HS-27A (cell line): ENCODE measurements at places on chromosomes 5 and 9.

DNA sequence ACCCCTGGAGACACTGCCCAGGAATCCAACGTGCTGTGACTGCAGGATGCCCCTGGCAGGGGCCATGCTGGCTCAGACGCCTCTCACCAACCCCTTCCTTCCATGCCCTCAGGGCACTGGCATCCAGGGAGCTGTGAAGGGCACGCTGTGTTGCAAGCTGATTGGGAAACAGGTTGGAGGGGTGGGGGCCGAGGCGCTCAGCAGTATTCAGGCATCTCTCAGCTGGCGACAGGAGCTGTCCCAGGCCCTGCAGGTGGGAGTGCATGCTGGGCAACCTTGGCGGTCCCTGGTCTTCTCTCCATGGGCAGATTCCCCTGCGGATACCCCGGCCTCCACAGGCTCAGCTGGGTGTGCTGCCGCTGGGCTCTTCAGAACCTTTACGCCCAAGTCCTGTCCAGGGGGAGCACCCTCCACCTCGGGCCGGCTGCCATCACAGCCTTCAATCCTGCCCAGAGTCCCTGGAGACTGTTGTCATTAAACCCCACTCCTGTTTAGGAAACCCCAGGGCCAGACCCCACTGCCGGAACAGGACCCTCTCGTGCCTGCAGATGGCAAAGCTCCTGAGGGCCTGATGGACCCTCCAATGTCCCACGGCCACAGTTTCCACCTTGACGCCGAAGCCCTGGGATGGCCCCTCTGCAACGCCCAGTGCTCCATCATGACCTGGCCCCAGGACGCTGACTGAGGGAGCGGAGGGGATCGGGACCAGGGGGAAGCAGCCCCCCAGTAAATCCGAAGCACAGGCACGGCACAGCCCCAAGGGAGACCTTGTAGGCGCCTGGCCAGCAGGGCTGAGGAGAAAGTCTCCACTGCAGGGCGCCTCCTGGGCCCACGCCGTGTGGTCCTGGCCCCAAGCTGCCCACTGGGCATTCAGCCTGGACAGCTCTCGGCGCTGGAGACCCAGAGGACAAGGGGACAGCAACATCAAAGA lies 9.3 kb downstream of the TPPP start:
- no peak for DNase-seq

DNA sequence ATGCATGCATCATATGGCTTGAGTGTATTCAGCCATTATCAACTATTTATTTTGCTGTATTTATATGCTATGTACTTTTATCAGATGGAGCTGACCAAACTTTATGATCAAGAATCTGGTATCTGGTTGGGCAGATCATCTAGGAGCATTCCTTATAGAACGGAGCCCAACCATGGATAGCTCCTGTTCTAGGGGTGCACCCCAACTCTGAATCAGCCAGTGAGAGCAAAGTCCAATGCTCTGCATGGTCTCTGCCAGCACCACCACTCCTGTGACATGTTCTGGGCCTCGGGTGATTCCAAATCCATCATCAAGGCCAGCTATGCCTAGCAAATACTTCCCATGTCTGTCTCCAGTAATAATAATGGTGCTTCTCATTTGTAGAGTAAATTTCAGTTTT lies 517.5 kb downstream of the AGTPBP1 start:
- DNase-seq = no peak

GRCh38 chr5:92470770-92471169 lies 1087.7 kb upstream of the ARRDC3 start:
- DNase-seq = no peak

DNA sequence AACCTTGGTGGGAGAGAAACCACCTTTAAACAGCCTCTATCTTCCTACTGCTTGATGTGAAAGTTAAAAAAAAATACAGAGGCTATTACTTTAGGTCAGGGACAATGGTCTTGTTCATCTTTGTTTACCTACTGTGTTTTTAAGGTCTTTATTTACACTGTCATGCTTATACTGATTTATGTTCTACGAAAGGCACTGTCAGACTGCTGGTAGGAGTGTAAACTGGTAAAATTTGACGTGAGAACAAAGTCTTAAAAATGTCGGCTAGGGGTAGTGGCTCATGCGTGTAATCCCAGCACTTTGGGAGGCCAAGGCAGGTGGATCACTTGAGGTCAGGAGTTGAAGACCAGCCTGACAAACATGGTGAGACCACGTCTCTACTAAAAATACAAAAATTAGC lies 42.1 kb upstream of the ELOVL7 start:
- no peak for DNase-seq

DNA sequence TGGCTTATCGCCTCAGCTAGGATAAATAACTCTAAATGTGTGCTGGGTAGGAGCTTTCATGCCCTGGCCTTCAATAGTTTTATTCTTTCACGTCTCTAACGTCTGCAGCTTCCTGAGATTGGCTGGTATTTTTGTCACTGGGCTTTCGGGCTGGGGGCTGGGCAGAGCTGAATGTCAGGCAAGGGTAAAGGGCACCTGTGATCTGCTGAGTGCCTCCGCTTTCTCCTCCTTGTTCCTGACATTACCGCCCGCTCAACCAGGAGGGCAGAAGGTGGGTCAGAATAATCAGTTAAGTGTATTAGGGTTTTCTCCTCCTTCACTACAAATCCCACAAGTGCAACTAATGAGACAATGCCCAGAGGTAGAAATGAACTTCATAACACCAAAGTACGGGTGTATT lies 216.6 kb downstream of the TSSK1B start:
- DNase-seq = no peak

DNA sequence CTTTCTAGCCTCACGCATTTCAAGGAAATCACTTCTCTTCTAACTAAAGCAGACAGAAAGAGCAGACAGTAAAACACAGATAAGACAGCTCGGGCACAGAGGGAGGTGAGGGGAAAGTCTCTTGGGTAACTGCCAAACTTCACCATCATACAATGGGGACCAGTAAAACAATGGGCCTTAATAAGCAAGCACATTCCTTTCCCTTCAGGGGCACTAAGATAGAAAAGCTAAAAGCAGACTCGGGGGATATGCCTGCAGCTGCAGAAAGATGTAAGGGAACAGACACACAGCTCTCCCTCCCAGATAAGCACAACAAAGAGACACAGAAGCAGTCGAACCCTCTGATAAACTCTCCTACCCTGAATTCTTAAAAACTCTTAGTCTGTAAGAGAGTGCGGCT lies 15.6 kb upstream of the CKS2 start:
- DNase-seq = no peak

DNA sequence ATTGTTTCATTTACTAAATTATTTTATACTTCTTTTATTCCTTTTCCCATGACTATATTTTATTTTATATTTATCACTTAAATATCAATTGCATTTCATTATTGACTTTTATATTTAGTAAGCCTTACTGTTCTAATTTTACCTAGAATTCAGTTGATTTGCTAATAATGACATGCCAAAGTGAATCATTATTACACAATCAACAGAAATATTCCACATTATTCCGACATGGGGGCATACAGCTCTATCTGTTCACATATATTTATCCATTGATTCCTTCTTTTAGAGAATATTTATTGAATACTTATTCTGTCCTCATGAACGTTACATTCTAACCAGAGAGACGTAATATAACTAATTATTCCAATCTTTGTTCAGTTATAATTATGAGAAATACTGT lies 221.8 kb downstream of the DOCK8 start:
- no peak for DNase-seq

DNA sequence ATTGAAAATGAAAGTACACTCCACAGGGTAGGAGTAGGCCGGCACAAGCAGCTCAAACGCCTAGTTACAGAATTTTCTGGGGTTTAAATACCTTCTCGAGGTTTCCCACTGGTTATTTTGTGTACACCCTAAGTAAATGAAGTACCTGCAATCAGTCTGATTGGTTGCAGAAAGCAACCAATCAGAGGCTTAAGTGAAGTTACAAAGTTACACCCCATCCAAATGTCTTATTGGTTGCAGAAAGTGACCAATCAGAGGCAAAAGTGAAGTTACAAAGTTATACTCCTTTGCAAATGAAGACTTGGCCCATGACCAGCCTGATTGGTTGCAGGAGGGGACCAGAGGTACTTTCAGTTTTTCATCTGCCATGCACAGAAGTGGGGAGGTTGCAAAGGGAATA lies 33.2 kb upstream of the ERAP2 start:
- no peak for DNase-seq

DNA sequence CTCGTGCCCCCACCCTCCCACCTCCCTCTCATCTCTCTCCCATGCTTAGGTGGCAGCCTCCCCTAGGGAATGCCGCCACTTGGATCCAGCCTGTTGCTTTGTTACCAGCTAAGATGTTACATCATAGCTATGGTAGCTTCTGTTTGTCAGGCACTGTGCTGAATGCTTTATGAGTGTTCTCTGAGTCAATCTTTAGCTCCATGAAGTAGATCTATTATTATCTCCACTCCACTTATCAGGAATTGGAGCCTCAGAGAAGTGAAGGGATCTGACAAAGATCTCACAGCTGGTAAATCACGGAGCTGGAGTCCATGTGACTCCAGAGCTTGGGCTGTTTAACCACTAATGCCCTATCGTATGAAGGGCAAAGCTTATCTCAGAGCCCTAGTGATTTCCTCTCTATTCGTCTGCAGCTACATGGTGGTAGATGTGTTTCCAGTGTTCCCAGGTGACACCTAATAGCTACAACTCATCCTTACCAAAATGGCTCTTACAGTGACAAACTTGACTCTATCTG lies 54.1 kb downstream of the GARNL3 start:
- no peak for DNase-seq
